ENCODE measurements at places on chromosomes 12 and 14. TPM values are rescaled to one million over a fixed set of nuclear protein-coding genes. Genes with fewer than 3 reads are reported as not detected.

PTCSC3 gene
- not detected for polyA plus RNA-seq

RIMBP2 gene
- polyA plus RNA-seq, result 0.64 TPM

OR4E2 gene
- polyA plus RNA-seq, result not detected

FOXG1 gene
- polyA plus RNA-seq, result 0.04 TPM

ZCRB1 gene
- polyA plus RNA-seq, result 36.9 TPM

ACVRL1 gene
- 12.5 TPM for polyA plus RNA-seq

PGF gene
- polyA plus RNA-seq, result 0.87 TPM

SELPLG gene
- polyA plus RNA-seq, result 30.9 TPM

NELL2 gene
- polyA plus RNA-seq, result 1.9 TPM

TC2N gene
- 5.6 TPM for polyA plus RNA-seq

GRCh38 chr14:100032738-100033137 is 32.5 kb upstream of the EVL start:
- no peak for DNase-seq

DNA sequence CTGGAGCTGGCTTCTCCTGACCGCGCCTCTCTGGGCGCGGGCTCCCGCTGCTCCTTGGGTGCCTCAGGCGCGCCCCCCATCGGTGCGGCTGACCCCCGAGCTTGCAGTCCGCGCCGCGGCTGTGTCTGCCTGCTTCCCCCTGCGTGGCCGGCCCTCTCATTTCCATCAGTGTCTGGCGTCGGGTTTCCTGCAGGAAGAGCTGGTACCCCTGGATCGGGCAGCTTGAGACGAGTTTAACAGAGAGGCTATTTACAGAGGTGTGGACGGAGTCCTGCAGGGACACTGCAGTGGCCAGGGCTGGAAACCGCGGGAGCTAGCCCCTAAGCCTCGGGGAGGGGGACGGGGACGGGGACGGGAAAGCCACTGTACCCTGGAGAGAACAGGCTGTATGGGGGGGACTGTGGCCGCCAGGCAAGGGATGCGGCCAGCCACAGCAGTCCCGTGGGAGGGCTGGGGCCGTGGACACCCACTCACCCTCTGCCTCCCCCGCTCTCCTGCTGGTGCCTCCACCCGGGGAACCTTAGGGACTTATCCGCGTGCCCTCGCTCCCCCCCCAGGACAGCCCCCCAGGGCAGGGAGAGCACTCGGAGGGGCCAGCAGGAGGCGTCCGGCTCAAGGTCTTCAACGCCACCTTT is 3.7 kb upstream of the CACNA2D4 start:
- DNase-seq, result peak; percentile 78

DNA sequence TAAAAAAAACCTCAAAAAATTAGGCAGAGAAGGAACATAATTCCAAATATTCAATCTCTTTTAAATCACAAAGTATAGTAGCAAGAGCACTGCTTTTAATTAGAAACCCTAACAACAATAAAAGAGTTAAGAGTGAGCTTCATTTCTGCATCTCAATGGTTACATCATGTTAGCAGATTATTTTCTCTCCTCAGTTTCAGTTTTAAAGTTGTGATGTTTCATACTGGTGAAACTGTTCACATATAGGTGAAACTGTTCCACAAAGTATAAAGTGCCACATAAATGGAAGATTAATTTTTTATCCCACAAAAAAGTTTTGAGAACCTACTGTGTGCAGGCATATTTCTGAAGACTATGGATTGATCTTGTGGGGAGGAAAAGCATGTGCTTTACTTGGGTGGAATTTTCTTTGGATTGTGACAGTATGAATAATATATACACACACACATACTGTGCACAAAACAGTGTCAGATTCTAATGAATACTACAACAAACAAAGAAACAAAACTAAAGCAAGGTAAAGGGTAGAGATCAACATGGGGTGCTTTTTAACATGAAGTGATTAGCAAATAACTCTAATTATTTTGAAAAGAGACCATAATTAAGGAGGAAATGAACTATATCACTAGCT is 17.1 kb downstream of the LUM start:
- no peak for DNase-seq

- no peak for DNase-seq
Observed at GRCh38 chr12:105253866-105254513, 18.0 kb upstream of the APPL2 start.

- no peak for DNase-seq
Observed at GRCh38 chr14:104889375-104889757, 24.3 kb downstream of the CEP170B start.

DNA sequence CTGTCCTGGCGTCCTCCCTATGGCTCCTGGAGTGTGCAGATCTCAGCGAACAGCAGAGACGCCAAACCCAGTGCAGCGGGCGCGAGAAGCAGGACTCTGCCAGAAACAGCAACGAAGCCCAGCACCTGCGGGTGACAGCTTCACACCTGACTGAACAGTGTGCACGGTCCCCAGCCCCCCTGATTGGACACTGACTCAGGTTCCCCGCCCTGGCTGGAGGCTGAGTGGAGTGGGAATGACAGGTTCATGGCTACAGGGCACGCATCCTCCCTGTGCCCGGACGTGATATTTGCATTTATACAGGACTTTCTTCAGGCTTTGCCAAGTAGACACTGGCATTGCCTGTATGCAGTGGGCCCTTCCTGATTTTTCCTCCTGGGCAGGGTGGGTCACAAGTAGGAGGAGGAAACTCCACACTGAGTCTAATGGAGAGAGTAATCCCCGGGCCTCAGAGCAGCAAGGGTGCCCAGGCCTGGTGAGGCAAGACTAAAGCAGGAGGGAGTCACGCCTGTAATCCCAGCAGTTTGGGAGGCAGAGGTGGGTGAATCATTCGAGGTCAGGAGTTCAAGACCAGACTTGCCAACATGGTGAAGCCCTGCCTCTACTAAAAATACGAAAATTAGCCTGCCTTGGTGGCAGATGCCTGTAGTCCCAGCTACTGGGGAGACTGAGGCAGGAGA is 71.6 kb downstream of the ASCL4 start:
- DNase-seq, result no peak

GRCh38 chr14:52013984-52014600 is 24.7 kb downstream of the RTRAF start:
- DNase-seq, result no peak

- DNase-seq, result no peak
Observed at GRCh38 chr12:56840922-56841321, 77.8 kb downstream of the HSD17B6 start.

DNA sequence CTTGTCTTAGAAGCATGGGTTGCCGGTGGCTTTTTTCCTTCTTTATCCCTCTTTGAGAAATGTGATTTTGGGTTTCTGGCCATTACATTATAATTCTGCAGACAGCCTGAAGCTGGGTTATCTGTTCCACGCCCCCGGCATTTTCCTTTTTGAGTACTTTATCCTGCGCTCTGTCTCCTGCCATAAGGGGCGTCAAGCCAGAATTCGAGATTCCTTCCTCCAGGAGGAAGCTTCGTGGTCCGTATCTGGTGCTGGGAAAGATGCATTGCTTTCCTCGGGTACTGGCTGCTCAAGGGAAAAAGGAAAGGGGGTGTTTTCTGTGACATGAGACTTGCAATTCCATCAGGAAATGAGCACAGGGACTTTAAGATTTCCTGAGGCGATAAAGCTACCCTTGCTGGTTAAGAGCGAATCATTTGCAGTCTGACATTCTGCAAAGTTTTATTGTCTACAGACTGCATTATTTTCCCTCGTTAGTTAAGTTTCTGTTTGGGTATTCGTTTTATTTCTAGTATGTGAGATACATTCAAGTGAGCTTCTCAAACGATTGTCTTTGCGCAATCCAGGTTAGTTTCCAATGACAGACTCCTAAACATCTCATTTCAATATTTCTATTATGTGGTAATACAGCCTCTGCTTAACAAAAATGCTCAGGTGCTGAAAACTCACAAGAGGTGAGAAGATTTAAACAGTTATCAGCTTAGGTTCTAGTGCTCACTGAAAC is 694 bp downstream of the AKAP5 start:
- DNase-seq, result no peak

DNA sequence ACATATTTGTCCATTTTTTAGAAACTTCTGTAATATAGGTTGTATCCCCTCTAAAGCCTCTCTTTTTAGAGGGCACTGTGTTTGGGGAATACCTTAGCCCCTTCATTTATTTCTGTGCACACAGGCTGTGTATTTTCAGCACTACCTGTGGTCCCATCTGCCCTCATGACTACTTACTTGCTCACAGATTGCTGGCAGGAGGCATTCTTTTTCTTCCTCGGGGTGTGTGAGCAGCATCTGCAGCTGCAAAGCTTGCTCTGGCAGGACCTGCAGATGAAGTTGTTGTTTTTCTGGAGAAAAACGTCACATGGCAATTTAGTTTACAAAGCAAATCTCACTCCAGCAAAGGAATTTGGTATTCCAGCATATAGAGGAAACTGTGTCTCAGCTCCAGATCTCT is 24.3 kb downstream of the ANG start:
- DNase-seq, result no peak

GRCh38 chr12:122326586-122326985 is 60.3 kb upstream of the VPS33A start:
- DNase-seq, result no peak

- DNase-seq, result no peak
Observed at GRCh38 chr14:34087571-34087970, 136.7 kb upstream of the EGLN3 start.

GRCh38 chr14:87975636-87976035 is 17.3 kb downstream of the GALC start:
- DNase-seq, result no peak

DNA sequence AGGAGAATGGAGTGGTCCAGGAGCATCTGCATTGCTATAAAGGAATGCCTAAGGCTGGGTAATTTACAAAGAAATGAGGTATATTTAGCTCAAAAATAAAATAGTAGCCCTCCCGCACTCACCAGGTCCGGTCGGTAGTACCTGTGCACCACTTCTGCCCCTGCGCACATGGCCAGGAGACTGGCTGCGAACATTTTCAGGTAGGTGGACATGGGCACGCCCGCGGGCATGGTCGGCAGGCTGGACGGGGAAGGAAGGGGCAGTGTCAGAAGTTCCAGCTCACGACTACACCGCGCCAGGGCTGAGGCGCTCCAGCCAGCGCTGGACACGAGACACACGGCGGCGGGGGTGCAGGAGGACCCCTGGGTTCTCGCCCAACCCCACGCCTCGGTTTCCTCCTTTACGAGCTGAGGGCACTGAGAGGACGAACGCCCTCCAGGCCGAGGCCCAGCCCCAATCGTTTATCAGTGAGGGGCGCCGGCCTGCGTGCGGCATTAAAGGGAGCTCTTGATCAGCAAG is 9.1 kb upstream of the TDG start:
- no peak for DNase-seq

DNA sequence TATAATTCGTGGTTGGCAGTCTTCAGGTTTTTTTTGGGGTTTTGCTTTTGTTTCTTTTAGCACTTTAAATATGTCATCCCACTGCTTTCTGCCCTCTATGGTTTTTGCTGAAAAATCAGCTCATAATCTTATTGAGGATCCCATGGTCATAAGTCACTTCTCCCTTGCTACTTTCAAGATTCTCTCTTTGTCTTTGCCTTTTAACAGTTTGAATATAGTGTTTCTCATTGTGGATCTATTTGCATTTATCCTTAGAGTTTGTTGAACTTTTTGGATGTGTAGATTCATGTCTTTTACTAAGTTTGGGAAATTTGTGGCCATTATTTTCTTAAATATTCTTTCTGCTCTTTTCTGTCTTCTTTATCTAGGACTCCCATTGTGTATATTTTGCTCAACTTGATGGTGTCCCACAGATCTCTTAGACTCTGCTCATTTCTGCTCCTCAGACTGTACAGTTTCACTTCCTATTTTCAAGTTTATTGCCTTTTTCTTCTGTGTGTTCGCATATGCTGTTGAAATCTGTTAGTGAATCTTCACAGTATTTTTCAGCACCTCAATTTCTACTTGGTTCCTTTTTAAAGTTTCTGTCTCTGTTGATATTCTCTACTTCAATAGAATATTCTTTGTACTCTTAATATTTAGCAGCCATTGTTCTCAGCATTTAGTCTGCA is 70.8 kb downstream of the WNK1 start:
- no peak for DNase-seq

GRCh38 chr12:91562476-91562875 is 379.9 kb upstream of the DCN start:
- no peak for DNase-seq

DNA sequence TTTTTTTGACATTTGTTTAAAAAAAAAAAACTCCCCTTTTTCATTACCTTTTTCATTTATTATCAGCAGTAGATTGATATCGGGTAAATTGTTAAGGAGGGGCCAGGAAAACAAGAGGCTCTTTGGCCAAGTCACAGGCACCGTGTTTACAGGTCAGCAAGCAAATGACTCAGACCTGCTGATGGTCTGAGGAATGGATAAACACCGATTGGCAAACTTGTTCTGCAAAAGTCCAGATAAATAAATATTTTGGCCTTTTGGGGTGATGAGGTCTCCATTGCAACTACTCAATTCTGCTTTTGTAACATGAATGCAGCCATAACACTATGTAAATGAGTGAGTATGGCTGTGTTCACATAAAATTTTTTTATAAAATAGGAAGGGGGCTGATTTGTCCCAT is 94.0 kb downstream of the RPS29 start:
- DNase-seq, result no peak

DNA sequence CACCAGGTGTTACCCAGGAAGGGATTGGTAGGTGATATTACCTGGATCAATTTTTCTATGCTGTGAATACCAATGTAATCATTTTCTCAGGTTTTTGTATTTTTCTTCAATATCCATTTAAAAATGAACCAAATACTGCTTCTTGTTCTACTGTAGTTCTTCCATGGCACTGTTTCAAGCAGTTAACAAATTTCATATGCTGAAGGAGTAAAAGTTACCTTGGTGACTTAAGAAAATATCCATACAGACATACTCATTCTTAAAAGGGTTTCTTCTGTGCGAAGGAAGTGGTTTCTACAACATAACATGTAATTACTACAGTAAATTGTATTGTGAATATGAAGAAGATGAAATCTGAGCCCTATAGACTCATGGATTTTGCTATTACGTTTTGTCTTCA is 222.5 kb downstream of the TMEM117 start:
- no peak for DNase-seq

DNA sequence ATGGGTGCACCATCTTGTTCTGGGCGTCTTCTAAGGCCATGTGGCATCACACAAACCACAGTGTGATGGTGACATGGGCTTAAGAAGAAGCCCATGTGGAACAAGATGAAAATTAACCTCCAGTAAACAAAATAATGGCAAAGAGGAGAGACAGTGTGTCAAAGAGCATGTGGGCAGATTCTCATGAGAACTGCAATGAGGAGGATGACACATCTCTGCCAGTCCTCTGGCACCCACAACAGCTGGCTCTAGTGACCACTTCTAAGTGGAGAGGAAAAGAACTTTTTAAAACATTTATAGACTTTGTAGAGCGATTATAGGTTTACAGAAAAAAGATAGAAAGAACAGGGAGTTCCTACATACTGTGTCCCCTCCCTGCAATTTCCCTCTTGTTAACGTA is 401.4 kb downstream of the ATP23 start:
- no peak for DNase-seq

GRCh38 chr12:52042706-52043385 is 8.4 kb upstream of the NR4A1 start:
- DNase-seq, result no peak

DNA sequence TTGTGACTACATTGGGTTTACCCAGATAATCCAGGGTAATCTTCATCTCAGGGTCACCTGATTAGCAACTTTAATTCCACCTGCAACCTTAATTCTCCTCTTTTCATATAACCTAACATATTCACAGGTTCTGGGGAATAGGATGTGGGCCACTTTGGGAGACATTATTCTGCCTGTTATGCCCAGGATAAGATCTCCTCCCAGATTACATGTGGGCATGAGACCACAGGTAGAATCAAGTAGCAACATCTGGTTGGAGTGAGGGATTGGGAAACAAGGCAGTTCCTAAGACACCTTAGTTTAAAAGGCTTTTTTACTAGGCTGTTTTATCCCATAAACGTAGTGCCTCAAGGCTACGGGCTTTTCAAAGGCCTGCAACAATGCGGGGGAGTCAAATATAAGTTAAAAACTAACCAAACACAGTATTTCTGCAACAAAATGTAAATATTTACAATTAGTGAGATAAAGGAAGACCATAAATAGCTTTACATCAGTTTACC is 181.5 kb downstream of the FOXA1 start:
- DNase-seq, result no peak
